Endothelial cell (in vitro differentiated cells): ENCODE measurements at places on chromosomes 5 and 9. TPM values are rescaled to one million over a fixed set of nuclear protein-coding genes. Genes with fewer than 3 reads are reported as not detected.
A peak's percentile ranks its signal among the peaks of the same experiment; 100 is the strongest.

The CCDC152 gene
- total RNA-seq, result 2.8 TPM

DNA sequence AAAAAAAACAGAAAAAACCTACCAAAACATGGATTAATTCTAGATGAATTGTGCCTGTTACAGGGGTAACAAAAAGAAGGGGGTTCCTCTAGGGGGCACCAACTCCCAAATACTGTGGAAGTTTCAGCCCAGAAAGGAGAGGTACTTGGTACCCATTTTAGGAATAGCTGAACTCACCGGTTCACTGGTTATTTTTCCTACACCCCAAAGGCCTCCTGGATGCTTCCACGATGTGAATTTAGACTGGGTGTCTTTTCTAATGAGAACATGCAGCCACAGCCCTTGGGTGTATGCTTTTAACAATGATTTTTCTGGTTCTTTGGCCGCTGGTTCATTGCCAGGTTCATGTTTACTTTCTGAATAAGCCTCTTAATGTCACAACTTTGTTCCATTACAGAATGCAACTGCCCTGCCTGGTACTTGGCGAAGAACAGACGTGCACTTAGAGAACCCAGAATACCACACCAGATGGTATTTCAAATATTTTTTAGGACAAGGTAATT is 46.7 kb downstream of the GARNL3 start:
- H3K27ac ChIP-seq, result no peak overlapping the region
- no peaks in the 10 kb centered on the region for H3K4me1 ChIP-seq
- H3K4me3 ChIP-seq, result no peak overlapping the region
- DNase-seq, result peak; percentile 17

- peaks cover 2% of the 10 kb centered on the region for H3K27me3 ChIP-seq
- no peak overlapping the region for H3K27ac ChIP-seq
- no peaks in the 10 kb centered on the region for H3K36me3 ChIP-seq
- no peak overlapping the region for H3K4me3 ChIP-seq
Observed at GRCh38 chr9:111843971-111844370, 49.2 kb upstream of the SHOC1 start.

DNA sequence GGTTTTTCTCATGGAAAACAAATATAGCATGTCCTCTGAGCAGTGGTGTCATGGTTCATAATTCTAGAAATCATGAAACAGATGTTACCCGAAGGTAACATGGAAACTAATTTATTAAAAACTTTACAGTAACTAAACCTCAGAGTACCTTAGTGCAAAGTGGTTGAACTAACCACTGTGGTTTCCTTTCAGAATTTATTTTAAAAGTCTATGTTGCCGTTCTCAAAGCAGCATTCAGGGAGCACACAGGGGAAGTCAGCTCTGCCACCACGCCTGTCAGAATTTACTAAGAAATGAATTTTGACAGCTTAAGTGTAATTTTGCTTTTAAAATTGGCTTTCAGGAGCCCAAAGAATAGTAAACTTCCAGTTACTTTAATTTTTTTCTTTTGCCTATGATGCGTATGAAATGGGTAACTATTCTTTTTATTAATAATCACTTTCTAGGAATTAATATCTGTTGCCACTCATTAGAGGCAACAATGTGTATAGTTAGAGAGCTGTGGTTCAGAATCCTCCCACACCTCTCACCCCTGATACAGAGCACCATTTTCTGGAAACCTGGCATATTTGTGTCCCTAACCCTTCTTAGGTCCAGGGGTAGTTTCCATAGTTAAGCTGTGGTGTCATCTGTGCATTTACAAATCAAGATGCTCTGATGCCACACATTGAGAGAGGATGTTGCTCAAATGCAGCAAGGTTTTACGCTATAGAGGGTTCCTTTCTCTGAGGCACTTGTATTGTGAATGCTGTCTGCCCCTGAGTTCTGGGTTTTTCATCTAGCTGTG is 202.6 kb downstream of the ZSWIM6 start:
- H3K36me3 ChIP-seq, result peaks cover 51% of the 10 kb centered on the region
- peaks cover 8% of the 10 kb centered on the region for H3K27me3 ChIP-seq
- H3K27ac ChIP-seq, result no peak overlapping the region
